ENCODE measurements at places on chromosomes 16 and 17.

DNA sequence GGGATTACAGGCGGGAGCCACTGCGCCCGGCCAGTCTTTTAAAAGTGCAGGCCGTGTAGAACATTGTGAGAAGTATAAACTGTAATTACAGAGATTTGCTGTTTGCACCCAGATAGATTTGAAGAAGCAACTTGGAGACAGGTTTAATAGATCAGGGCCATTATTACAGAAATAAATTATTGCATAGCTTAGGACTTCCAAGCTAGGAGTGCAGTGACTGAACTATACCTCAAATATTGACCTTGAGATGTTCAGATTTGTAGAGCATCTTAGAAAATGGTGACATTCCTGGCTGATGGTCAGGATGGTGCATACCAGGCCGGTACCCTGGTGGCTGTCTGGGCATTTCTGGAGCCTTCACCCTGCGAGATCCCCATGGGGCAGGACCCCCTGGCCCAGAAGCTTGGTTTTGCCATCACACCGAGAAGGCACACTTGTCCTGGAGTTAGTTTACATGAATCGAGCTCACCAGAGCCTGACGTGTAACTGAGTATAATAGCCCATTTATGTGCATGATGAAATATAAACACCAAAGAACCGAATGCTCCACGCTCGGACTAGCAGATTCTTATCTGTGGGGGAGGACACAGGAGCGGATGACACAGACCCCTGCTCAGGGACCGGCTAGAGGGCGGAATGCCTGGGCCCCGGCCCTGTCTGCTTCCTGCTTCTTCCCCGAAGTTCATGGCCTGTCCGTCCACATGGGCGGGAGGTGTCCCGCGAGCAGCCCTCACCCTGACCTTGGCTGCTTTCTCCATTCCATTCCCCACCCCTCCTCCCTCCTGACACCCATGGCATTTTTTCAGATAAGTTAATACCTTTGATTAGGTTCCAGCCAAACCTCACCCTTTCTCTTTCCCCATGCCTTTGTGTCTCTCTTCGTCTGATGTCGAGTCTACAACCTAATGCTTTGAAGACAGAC is 32.1 kb downstream of the CCDC40 start:
- DNase-seq, result peak; percentile 76

DNA sequence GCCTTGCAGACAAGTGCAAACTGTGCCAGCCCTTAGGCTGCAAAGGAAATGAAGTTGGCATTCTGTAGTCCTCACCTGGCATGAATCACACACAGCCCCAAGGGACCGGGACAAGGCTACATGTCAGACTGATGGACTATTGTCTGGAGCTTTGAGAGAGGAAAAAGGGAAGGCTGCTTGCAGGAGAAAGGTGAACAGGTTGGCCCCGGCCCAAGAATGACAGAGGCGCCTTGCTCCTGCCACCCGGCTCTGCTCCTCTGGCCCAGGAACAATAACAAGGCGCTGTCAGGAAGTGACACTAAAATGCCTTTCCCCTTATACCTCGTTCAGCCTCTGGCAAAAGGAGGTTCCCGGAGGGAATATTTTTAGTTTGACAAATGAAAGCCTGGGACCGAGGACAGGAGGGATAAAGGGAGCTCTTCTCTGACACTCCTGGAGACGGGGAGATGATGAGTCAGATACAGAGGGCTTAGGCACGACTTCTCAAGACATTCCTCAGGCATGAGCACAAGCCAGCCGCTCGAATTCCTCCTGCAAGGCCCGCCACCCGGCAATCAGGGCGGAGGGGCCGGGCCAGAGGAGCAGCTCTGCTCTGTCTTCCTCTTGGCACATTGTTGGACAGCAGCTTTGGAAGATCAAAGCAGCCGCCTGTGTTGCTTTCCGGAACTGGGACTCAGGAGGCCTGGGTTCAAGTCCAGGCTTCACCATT is 105.8 kb downstream of the NOG start:
- peak; percentile 71 for DNase-seq

- DNase-seq, result no peak
Measured at GRCh38 chr16:2819939-2820835, 3.1 kb downstream of the PRSS21 start.

DNA sequence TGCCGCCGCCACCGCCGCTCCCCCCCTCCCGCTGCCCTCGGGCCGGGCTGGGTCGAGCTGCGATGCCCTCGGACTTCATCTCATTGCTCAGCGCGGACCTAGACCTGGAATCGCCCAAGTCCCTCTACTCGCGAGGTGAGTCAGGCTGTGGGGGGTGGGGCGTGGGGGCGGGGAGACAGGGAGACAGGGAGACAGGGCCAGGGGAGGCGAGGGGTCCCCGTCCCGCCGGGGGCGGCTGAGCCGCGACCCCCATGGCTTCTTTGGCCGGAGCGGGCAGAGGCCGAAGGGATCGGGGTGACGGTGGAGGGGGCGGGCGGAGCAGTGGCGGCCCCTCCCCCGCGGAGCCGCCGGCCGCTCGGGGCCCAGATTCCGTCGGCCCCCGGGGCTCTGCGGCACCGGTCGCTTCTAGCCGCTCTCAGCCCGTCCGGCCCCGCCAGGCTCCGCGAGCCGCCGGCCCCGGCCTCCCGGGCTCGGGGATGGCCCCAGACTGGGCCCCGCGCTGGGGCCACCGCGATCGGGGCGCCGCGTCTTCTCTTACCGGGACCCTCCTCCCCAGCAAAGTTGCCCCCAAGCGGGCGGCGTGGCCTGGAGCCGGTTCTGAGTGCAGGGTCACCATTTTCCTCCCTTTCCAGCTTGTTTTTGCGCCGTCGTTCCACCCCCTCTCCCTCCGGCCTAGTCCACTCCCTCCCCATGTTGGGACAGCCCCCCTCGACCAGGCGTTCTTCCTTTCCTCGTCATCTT is 644 bp downstream of the NFAT5 start:
- DNase-seq, result peak; percentile 36

GRCh38 chr16:66275775-66276428 is 90.6 kb upstream of the CDH5 start:
- DNase-seq, result no peak

GRCh38 chr17:54899721-54900456 is 763 bp upstream of the TOM1L1 start:
- DNase-seq, result no peak

DNA sequence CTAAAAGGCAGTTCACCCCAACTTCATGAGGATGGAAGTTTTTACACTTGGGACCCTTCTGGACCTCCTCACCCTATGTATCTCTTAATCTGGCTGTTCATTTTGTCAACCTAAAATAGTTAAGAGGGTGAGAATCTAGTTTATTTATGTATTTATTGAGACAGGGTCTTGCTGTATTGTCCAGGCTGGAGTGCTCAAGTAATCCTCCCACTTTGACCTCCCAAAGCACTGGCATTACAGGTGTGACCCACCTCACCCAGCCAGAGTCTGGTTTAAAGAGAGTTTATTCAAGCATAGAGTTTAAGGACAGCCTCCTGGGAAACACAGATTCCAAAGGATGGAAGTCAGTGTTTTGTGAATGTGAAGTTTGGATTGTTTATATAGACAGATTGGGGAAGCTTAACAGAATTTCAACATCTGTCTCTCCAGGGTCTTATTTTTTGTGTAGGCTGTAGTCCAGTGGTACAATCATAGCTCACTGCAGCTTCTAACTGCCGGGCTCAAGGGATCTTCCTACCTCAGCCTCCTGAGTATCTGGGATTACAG is 8.0 kb upstream of the APPBP2 start:
- DNase-seq, result no peak

DNA sequence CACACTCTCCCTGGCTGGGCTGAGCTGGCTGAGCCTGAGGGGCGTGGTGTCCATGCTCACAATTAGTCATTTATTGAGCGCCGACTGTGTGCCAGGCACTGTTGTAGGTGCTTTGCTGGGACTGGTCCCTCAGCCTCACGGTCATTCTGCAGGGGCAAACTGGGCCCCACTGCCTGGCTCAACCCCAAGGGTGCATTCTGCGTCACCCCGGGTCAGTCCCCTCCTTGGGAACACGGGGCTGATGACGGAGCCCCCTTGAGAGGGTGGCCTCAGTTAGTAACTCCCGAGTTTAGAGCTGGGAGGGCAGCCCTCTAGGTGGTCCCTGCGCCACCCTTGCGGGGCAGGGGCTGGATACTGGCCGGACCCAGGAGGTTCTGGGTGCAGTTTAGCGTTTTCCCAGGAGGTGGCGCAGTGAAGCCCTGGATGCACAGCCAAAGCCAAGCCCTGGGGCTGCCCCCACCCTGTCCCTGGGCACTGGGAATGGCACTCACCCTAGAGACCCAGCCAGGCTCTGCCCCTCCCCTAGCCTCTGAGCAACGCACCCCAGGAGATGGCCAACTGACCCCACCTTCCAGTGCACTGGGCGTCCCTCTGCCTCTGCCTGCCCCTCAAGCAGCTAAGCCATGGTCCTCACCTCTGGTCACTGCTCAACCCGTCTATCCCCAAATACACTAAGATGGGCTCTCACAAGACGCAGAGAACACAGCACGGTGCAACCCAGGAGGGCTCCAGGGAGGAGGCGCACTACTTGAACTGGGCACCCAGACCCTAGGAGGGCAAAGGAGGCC is 243.2 kb upstream of the GSE1 start:
- no peak for DNase-seq

DNA sequence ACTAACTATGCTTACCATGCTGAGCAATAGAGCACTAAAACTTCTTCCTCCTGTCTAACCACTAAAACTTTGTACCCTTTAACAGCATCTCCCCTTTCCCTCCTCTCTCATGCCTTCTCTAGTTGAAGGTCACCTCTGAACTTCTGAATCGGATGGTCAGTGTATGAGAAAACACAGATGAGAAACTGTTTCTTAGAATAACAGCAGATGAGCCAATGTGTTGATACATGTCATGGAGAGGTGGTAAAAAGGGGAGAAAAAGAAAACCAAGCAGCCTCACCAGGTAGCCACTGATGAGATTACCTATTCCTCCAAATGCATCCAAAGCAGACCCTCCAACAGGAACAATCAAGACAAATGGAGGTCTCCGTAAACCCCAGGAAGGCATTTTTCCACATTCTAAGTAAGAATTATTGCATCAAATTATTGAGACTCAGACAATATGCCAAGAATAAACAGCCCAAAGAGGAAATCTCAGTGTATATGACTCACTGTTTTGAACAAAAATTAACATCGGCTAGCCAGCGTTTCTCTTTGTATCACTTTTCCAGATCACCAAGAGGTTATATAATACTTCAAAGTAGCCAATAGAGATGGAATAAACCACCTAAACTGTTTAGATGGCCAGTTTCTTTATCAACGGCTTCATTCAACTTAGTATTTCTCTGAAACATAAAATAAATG is 793.3 kb upstream of the SOX9 start:
- DNase-seq, result no peak

- no peak for DNase-seq
Measured at GRCh38 chr16:55077266-55077665, 146.6 kb downstream of the IRX5 start.

- DNase-seq, result no peak
Measured at GRCh38 chr17:82551779-82552457, 32.4 kb downstream of the FOXK2 start.

GRCh38 chr17:81514739-81515529 is 2.3 kb upstream of the ACTG1 start:
- no peak for DNase-seq

DNA sequence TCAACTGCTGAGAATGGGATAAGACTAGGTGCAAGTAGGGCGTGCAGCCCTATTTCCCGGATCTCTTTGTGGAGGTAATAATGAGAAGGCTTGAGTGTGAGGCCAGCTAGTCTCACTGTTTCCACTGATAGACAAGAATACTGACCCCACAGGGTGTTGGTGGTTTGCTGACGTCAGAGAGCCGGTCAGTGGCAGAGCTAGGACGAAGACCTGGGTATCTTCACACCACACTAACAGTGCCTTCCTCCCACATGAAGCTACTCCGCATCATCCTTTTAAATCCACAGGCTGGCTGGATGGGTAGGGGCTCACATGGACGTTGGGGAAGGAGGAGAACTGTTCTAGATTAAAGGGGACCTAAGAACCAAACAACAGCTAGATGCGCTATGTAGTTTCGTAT is 68.0 kb downstream of the ZFHX3 start:
- DNase-seq, result no peak

GRCh38 chr17:12421646-12422306 is 243.9 kb upstream of the MYOCD start:
- no peak for DNase-seq

DNA sequence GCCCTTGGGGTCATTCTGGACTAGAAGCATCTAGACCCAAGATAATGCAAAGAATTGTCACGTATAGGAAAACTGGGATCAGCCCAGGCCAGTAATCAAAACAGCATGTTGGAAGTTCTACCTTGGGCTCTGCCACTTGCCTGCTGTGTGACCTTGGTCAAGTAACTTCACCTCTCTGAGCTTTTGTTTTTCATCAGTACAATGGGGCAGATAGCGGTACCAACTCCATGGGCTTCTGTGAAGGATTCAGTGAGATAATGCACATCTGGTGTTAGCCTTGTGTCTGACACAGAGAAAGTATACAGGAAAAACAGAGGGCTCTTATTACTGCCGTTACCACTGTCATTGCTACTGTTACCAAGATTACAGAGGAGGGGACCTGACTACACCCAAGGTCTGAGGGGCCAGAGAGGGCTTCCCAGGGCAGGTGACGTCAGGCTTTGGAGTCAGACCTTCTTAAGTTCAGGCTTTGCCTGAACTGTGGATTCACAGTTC is 24.6 kb downstream of the CMIP start:
- DNase-seq, result no peak

GRCh38 chr16:5516115-5516514 is 418.5 kb upstream of the EEF2KMT start:
- DNase-seq, result no peak

GRCh38 chr17:35846055-35846809 is 22.5 kb downstream of the HEATR9 start:
- no peak for DNase-seq

DNA sequence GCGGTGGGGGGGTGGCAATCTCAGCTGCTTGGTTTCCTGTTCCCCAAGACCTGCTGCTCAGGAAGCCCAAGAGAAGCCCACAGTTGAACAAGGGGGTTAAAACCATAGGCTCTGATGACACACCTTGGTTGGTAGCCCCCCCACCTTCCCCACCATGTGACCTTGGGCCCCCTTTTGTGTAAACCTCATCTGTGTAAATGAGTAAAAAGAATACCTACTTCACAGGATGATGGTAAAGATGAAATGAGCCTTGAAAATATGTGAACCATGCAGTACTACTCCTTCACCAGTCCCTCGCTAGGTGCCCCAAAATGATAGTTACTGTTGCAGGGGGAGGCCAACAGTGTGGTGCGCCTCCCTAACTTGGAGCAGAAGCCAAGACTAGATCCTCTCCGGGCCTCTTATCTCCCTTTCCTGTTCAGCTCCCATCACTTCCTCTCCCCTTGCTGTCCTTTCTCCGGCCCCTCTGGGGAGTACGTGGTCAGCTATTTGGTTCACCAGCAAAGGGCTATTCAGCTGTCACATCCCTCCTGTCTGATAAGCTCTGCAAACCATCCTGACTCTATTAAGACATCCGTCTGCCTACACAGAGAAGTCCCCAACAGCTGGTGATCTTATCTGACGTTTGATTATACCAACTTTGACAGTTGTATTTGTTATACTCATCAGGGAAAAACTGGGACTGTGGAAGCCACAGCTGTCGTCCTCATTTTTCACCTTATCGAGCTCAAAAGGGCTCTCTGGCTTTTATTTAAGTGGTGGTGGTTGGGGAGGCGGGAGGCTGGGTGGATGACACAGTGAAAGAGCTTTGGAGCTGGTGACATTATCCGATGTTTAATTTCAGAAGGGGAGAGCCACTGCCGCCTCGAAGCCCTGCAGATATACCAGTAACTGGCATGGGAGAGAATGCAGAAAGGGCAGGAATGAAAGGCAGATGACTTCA is 19.9 kb downstream of the DCAKD start:
- no peak for DNase-seq

- DNase-seq, result no peak
Measured at GRCh38 chr17:19592316-19592715, 56.2 kb upstream of the ALDH3A2 start.

- DNase-seq, result no peak
Measured at GRCh38 chr16:17303101-17303500, 167.7 kb downstream of the XYLT1 start.
